Caco-2 (cell line): ENCODE measurements at places on chromosomes 12 and 14. TPM values are rescaled to one million over a fixed set of nuclear protein-coding genes. Genes with fewer than 3 reads are reported as not detected.
A peak's percentile ranks its signal among the peaks of the same experiment; 100 is the strongest.

DNA sequence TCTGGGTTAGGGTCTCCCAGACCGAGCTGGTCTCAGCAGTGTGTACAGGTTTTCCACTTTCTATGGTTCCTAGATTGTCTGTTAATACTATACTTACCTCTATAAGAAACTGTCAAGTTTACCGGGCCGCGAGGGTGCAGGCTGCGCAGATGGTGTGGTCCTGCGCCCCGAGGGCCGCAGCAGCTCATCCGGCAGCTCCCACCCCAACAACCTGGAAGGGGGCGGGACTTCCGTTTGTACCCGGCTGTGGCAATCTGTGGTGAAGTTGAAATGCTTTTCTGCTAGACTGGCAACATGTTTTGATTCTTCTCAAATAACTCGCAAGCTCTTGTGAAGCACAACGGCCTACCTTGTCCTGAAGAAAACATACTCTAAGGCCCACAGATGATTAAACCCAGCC lies at the start of gene CLEC9A:
TSS of gene CLEC9A (plus strand) at position 237 of the 400 bp plus-strand sequence. CDS start 22,006 bp downstream, outside the sequence.
- no peaks in the 10 kb centered on the region for H3K27me3 ChIP-seq
- DNase-seq, result no peak
- no peak within 1 kb of the TSS for H3K4me3 ChIP-seq
- H3K27ac ChIP-seq, result peak within 1 kb of the TSS; percentile 3
- no peaks in the 10 kb centered on the region for H3K36me3 ChIP-seq

DNA sequence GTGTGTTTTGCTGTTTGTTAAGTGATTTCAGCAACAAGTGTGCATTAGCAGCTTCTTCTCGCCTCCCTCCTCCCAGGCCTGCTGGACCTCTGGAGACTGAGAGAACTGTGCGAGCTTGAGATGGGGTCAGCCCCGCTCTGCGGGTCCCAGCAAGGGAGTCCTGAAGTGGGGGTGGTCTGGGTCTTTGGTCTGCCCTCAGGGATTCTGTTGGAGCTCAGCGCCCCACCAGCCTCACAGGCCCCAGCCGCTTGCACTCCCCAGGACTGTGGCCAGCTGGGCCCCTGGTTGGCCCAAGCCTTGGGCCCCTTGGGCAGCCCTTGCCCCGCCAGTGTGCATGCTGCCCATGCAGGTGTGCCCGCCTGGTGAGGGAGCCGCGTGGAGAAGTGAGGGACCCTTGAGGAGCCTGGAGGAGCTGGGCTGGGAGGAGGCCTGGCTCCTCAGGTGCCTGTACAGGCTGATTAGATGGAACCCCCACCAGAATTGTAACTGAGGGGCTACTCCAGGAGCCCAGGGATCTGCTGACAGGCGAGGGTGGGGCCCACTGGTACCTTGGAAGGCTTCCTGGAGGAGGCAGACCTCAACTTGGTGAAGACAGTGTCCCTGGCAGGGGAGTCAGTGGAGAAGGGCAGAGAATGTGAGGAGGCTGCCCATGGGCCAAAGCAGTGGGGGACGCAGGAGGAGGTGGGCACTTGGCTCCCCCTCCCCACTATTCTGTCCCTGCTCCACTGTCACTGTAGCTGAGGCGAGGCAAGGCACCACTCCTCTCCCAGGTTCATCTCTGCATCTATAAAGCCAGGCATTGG lies 56.7 kb downstream of the BEGAIN start:
- H3K4me3 ChIP-seq, result no peak overlapping the region
- H3K36me3 ChIP-seq, result no peaks in the 10 kb centered on the region; the same call in 1 of the 2 replicates
- H3K4me1 ChIP-seq, result no peaks in the 10 kb centered on the region
- no peak for DNase-seq
- H3K27me3 ChIP-seq, result no peaks in the 10 kb centered on the region
- no peak overlapping the region for H3K27ac ChIP-seq

- peak overlapping the region; percentile 57 for H3K27ac ChIP-seq
- DNase-seq, result peak; percentile 77
- H3K36me3 ChIP-seq, result no peaks in the 10 kb centered on the region
- H3K27me3 ChIP-seq, result no peaks in the 10 kb centered on the region
Observed at GRCh38 chr12:3896801-3897351, 23.7 kb upstream of the PARP11 start.

- H3K36me3 ChIP-seq, result no peaks in the 10 kb centered on the region
- H3K27ac ChIP-seq, result no peak overlapping the region
- DNase-seq, result no peak
- H3K27me3 ChIP-seq, result no peaks in the 10 kb centered on the region
- H3K4me1 ChIP-seq, result no peaks in the 10 kb centered on the region; the same call in 1 of the 2 replicates
Observed at GRCh38 chr14:38544776-38545175, 288.9 kb upstream of the CLEC14A start.

- H3K27ac ChIP-seq, result no peak overlapping the region
- no peaks in the 10 kb centered on the region for H3K27me3 ChIP-seq
- DNase-seq, result no peak
- H3K4me3 ChIP-seq, result no peak overlapping the region
Observed at GRCh38 chr14:51462182-51462581, 189.5 kb upstream of the FRMD6 start.

- DNase-seq, result peak; percentile 68
- H3K4me1 ChIP-seq, result peaks cover 15% of the 10 kb centered on the region
- H3K4me3 ChIP-seq, result no peak overlapping the region
- H3K27me3 ChIP-seq, result no peaks in the 10 kb centered on the region
- peak overlapping the region; percentile 69 for H3K27ac ChIP-seq
Observed at GRCh38 chr12:53659011-53659551, 16.8 kb downstream of the ATP5MC2 start.

GRCh38 chr14:95491936-95492608 lies 24.4 kb downstream of the SYNE3 start:
- no peak overlapping the region for H3K27ac ChIP-seq
- peaks cover 62% of the 10 kb centered on the region for H3K4me1 ChIP-seq
- H3K4me3 ChIP-seq, result no peak overlapping the region
- H3K36me3 ChIP-seq, result no peaks in the 10 kb centered on the region; the same call in 1 of the 2 replicates

GRCh38 chr14:99296517-99296916 lies 24.5 kb upstream of the BCL11B start:
- no peaks in the 10 kb centered on the region for H3K27me3 ChIP-seq
- DNase-seq, result no peak
- H3K4me1 ChIP-seq, result no peaks in the 10 kb centered on the region

- no peaks in the 10 kb centered on the region for H3K4me1 ChIP-seq
- no peak for DNase-seq
- no peaks in the 10 kb centered on the region for H3K36me3 ChIP-seq
- no peaks in the 10 kb centered on the region for H3K27me3 ChIP-seq
- H3K4me3 ChIP-seq, result no peak overlapping the region
Observed at GRCh38 chr14:97273540-97273939, 476.4 kb downstream of the VRK1 start.

DNA sequence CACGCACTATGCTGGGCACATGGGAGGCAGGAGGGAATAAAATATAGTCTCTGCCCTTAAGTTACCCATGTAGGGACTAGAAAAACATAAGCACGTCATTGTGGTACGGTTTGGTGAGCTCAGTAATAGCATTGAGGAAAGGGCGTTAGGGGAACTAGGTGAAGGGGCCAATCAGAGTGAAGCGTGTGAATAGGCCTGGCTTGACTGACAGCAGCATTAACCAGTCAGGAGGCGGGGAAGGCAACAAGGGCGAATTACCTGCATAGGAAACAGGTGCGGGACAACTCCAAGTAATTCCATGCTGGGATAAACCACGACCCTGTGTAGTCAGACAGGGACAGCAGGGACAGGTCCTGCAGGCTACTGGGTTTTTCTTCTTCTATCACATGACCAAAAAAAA lies 107.7 kb downstream of the UNC79 start:
- H3K4me1 ChIP-seq, result no peaks in the 10 kb centered on the region
- peak; percentile 72 for DNase-seq
- H3K4me3 ChIP-seq, result no peak overlapping the region

GRCh38 chr12:4001841-4002240 lies 128.6 kb upstream of the PARP11 start:
- no peaks in the 10 kb centered on the region for H3K27me3 ChIP-seq
- H3K27ac ChIP-seq, result peak overlapping the region; percentile 98
- DNase-seq, result no peak
- no peak overlapping the region for H3K4me3 ChIP-seq
- H3K4me1 ChIP-seq, result peaks cover 25% of the 10 kb centered on the region

- no peak overlapping the region for H3K4me3 ChIP-seq
- no peak for DNase-seq
- no peak overlapping the region for H3K27ac ChIP-seq
- H3K4me1 ChIP-seq, result no peaks in the 10 kb centered on the region
- no peaks in the 10 kb centered on the region for H3K36me3 ChIP-seq
Observed at GRCh38 chr12:15852383-15852782, 29.8 kb upstream of the STRAP start.

GRCh38 chr12:17588968-17589367 lies 501.0 kb downstream of the RERGL start:
- no peaks in the 10 kb centered on the region for H3K4me1 ChIP-seq
- no peaks in the 10 kb centered on the region for H3K27me3 ChIP-seq
- H3K27ac ChIP-seq, result no peak overlapping the region
- DNase-seq, result peak; percentile 52
- no peaks in the 10 kb centered on the region for H3K36me3 ChIP-seq

DNA sequence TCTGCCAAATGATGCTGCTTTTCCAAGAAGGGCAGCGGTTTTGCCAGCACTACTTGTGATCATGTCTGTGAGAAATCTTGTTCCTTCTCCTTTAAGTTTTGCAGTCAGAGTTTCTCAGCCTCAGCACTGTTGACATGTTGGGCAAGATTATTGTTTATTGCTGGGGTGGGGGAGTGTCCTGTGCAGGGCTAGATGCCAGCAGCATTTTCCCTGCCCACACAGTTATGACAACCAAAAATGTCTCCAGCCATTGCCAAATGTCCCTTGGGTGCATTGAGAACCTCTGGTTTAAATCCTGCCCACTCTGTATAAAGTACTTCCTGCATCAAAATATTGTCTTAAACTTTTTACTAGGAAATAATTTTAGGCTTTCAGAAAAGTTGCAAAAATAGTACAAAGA lies 20.0 kb downstream of the TMEM132C start:
- H3K4me1 ChIP-seq, result no peaks in the 10 kb centered on the region
- no peak overlapping the region for H3K27ac ChIP-seq
- no peaks in the 10 kb centered on the region; the same call in 1 of the 2 replicates for H3K27me3 ChIP-seq
- H3K36me3 ChIP-seq, result no peaks in the 10 kb centered on the region
- no peak for DNase-seq
- no peak overlapping the region for H3K4me3 ChIP-seq

GRCh38 chr12:90060031-90060430 lies 351.4 kb upstream of the ATP2B1 start:
- H3K4me3 ChIP-seq, result no peak overlapping the region
- no peaks in the 10 kb centered on the region for H3K27me3 ChIP-seq
- H3K4me1 ChIP-seq, result no peaks in the 10 kb centered on the region
- no peak overlapping the region for H3K27ac ChIP-seq
- DNase-seq, result no peak
- H3K36me3 ChIP-seq, result no peaks in the 10 kb centered on the region

FOXA1 gene
- 271 and 291 TPM in 2 replicates for total RNA-seq

GARIN6 gene
- total RNA-seq, result not detected in 2 replicates

STYX gene
- total RNA-seq, result 23.1 and 24.4 TPM in 2 replicates

NDRG2 gene
- 16.4 and 17.7 TPM in 2 replicates for total RNA-seq

ZFHX2 gene
- total RNA-seq, result 1.1 and 1.4 TPM in 2 replicates

SMCO2 gene
- total RNA-seq, result 0.93 and 1.2 TPM in 2 replicates

NPFF gene
- 2.4 TPM in 1 of 2 replicates, not detected in the other for total RNA-seq

TEX22 gene
- 0.86 and 0.91 TPM in 2 replicates for total RNA-seq

VASH1 gene
- 0.16 and 0.18 TPM in 2 replicates for total RNA-seq

CLEC2A gene
- not detected in 2 replicates for total RNA-seq

KRT74 gene
- total RNA-seq, result not detected in 2 replicates

CRIP2 gene
- total RNA-seq, result 0.88 and 1.5 TPM in 2 replicates

ZDHHC22 gene
- not detected in 2 replicates for total RNA-seq
